ENCODE measurements at places on chromosomes 13 and 19.
A peak's percentile ranks its signal among the peaks of the same experiment; 100 is the strongest.

DNA sequence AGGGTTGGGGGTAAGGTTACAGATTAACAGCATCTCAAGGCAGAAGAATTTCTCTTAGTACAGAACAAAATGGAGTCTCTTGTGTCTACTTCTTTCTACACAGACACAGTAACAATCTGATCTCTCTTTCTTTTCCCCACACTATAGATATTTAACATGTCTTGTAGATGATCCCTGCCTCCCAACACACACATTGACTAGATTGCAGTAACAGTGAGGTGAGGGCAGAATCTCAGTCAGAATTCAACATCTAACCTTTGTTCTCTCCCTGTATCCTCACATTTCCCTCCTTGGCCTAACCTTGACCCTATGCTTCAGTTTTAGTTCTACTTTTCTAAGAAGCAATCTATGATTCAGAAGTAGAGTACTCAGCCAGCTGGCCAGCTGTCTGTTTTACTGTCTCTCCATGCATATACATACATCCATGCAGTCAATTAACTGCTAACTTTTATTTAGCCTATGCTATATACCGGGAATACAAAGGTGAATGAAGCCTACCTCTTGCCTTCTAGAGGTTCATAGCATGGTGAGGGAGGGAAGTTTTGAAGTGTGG is 18.1 kb downstream of the DNAJC15 start:
- DNase-seq = no peak

DNA sequence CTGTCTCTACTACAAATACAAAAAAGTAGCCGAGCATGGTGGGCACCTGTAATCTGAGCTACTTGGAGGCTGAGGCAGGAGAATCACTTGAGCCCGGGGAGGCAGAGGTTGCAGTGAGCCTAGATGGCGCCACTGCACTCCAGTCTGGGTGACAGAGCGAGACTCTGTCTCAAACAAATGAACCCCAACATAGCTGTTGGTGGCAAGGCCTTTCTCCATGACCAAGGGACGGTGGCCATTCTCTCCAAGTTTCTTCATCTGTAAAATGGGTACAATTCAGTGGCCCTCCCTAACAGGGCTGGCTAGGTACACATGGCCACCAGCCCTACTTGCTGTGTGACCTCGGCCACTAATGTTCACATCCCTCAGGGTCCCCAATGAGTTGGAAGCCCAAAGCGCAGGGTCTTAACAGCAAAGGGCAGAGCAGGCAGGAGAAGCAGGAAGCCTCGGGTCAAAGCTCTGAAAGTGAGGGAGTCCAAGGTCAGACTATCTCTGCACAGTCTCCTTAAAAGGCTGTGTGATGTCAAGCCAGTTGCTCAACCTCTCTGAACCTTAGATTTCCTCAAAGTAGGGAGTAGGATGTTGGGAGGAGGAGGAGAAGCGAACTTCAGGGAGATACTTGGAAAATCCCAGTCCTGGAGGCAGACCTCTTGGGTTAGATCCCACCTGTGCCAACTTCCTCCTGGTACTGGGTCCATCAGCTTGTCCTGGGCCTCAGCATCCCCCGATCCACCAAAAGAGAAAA is 2.7 kb downstream of the JUND start:
- peak; percentile 63 for DNase-seq

DNA sequence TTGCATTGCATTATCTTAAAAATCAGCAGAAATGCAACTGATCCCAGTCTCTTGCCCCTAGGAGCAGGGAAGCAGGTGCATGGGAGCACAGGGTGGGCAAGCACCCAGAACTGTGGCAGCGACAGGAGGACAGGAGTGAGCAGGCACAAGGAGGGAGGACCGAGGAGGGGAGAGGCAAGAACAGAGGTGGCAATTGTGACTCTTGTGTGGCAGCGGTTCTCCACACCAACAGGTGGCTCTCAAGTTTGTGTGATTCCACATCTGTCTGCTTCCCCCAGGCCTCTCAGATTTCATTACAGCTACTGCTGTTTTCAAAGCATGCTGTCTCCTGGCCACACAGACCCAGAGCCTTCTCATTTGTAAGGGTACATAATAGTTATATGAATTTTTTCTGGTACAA is 108.5 kb downstream of the STK24 start:
- no peak for DNase-seq

DNA sequence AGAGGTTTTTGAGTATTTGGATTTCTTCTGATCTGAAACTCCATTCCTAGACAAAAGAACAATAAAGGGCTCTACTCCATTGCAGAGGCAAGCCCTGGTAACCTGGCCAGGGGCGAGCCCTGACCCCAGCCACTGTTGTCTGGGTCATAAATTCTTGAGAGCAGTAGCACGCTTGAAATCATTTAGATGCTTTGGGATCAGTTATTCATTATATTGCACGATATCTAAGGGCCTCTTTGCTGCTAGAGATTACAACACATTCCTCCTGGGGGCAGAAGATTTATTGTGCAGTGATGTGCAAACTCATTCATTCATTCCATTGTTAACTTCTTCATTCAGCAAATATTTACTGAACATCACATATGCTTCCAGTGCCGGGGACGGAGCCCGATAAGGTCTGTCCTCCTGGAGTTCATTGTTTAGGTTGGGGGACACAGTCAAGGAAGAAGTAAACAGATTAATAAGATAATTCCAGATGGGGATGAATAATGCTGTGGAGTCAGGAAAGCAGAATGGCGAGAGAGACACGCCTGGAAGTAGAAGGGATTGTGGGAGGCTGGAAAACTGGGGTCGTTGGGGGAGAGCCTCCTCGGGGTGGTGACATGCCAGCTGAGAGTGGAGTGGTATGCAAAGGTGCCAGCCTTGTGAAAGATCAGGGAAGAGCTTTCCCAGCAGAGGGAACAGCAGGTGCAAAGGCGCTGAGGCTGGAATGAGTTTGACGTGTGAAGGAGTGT is 34.9 kb downstream of the SIPA1L3 start:
- DNase-seq = no peak

DNA sequence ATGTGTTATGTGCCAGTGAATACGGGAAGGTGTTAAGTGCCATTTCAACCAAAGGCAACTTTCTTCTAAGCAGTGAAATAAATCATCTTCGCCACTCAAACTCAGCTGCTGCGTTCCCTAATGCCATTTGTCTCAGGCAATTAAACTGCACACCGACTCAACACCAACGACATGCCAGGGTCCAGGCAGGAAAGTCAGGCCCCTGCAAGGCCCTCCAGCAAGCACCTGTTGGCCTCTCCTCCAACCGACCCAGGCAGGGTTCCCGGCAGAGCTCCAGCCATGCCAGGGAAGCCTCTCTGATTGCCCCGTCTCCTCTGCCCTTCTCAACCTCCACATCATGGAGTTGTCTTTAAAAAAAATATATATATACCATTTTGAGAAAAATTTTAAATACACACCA is 21.8 kb downstream of the SAFB2 start:
- no peak for DNase-seq

- no peak for DNase-seq
These were observed 6.2 kb downstream of the ABCC4 start for GRCh38 chr13:95295026-95295425.

DNA sequence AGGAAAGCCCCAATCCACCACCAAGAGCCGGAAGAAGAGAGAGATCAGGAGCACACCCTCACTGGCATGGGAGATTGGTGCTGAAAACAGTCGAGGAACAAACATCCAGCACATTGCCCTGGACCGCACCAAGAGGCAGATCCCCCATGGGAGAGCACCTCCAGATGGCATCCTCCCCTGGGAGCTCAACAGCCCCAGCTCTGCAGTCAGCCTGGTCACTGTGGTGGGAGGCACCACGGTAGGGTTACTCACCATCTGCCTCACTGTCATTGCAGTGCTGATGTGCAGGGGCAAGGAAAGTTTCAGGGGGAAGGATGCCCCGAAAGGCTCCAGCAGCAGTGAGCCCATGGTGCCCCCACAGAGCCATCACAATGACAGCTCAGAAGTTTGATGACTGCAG is 110.2 kb downstream of the STOML3 start:
- no peak for DNase-seq

DNA sequence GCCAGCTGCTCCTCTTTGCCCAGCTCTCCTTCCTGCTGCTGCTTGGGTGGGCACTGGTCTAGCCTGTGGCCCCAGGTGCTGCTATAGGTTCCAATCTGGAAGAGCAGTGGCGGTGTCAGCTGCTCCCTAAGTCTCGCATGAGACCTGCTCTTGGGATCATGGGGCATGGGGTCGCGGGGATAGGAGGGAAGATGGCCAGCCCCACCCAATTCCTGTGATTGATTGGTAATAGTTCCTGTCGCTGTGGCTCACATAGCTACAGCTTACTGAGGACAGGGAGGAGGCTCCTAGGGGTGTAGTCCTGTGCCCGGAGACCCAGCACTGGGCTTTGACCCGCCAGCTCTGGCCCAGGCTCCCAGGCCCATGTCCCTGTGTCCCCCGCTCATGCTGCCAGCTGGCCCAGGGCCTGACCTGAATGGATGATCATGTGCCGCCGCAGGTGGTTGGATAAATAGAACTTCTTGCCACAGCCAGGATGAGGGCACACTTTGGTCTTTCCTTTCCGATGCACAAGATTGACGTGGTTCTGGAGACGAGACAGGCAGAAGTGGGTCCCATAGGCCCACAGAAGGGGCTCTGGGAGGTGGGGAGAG is 4.5 kb upstream of the ELAVL3 start:
- no peak for DNase-seq

GRCh38 chr19:45764945-45765701 is 3.9 kb downstream of the SIX5 start:
- no peak for DNase-seq

DNA sequence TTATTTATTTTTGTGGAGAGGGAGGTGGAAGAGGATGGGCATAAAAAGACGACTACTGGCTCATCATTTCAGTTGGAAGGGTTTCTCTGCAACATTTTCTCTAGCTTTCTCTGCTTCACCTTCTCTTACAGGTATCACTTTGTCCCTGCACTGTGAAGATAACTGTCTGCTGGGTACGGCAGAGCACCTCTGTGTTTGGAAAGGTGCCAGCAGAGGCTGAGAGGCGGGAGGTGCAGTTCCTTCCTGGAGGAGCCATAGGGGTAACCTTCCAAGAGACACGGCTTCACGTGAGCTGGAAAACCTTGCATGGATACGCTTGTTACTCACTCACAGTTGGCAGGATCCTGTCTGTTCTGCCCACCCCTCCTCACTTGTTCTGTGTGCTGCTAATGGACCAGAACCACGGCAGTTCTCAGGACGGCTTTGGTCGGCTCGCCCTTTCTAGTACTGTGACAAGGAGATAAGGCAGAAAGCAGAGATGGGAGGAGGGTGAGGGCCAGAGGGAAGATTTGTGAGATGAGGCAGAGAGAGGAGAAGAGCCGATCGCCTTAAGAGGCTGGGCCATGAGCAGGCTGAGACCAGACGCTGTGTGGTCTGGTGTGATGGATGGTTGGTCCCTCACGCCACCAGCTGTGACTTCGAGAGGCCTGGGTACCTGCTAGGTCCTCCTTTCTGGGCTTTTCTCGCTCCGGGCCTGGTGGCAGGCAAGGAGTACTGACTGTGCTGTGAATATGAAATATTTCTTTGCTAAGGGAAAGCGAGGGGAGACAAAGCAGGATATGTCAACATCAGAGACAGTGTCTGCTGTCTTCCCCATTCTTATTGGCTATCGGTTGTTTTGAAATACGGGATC is 66.8 kb downstream of the MRPL57 start:
- DNase-seq = no peak

DNA sequence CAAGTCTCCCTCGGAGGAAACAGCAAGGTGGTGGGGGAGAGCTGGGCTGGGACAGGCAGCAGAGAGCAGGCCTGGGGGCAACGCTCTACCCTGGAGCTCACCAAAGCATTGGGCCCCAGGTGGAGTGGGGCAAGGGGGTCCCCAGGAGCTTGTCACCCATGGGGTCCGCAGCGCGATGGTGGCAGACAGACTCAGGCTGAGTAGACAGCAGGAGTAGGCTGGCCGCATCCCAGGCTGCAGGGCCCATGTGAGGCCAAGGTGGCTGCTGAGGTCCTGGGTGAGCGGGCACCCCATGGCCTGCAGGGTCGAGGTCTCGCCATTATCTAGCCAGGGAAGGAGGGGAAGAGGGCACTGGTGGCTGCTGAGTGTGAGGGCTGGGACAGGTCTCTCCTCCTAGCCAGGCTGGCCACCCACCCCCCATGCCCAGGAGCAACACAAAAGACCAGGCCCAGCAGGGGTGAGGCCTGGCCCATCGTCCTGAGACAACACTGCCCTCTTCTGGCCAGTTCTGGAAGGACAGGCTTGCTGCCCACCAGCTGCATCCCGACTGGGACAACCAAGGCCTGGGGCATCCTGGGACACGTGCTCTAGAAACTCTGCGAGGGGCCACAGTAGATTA is 33.1 kb downstream of the CEBPG start:
- DNase-seq = peak; percentile 83

DNA sequence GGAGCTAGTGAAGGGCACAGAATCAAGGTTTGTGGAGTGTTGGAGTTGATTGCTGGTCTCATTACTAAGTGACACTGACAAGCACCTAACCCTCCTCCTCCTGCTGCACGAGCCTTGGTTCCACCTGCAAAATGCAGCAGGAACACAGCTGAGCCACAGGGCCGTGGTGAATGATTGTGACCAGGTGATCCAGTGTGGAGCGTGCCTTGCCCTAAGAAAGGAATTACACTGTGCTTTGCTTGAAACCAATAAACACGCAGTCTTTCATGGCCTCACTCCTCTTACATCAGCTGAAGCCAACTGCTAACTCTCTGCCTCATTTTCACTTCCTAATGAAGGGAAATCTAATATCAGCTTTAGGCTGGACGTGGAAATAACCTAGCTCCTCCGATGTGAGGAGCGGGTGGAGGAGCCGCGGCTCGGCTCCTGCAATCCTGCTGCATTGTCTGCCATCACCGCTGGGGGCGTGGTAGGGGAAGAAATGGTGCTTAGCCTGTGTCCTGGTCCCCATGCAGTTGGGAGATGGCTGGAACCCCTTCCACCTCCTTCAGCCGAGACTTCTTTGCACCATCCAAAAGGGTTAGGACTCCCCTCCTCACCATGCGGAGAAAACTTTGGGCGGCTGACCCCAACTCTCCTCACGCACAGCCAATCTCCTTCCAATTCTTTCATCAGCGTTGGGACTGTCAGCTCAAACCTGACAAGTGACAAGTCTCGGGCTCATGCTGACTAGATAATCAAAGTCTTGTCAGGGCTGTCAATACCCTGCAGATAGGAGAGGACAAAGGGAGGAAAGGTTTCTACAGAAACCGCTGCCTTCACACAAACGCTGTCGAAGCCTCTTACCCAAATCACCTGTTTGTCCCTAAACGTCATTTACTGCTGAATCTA is 427.9 kb downstream of the ZNF536 start:
- no peak for DNase-seq

DNA sequence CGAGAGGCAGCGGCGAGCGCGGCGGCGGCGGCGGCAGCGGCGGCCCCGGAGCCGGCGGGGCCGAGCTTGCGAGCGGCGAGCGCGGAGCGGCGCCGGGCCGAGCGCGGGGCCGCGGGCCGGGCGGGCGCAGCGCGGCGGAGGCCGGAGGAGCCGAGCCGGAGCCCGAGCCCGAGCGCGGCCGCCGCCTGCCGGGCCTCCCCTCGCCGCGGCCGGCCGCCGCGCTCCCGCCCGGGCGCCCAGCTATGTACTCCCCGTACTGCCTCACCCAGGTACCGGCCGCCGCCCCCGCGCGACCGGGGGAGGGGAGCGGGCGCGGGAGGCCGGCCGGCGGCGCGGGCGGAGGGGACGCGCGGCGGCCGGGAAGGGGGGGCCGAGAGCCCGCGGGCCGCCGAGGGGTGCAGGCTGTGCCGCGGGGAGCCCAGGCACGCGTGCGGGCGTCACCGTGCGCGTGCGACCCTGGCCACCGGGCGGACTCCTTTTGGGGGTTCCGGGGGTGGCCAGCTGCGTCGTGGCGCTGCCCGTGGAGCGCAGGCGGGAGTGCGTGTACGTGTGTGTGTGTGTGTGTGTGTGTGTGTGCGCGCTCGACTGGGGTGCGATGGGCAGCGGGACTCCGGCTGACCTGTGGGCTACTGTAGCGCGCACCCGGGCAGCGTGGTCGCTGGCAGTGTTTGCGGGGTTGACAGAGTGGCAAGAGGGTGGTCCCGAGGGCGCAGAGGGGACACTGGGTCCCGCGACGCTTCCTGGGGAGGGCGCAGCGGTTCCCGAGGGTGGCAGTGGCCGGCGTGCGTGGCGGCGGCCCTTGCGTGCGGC is 526 bp downstream of the NFIX start:
- peak; percentile 71 for DNase-seq

All from right forelimb (tissue), 1 donor.